ENCODE measurements at places on chromosomes 1 and 21. TPM values are rescaled to one million over a fixed set of nuclear protein-coding genes. Genes with fewer than 3 reads are reported as not detected.

The EVI5 gene
- 29.7 TPM for total RNA-seq

DNA sequence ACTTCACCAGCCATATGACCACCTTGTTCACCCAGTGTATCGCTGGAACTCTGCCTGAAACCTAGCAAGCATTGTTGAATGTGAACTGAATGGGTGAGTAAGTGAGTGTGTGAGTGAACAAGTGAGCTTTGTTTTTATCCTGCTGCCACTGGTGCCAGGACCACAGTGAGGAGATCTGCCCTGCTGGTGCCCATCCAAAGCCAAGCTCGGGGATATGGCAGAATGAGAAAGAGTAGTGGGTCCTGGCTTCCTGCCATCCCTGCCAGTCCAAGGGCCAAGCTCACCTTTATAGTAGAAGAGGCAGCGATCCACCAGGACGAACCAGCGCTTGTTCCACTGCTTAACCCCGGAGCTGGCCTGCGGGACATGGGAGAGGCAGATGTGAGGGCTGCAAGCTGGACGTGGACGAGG is 53.4 kb upstream of the GOLT1A start:
- no peak for DNase-seq
- H3K27me3 ChIP-seq: no peaks in the 10 kb centered on the region
- H3K4me1 ChIP-seq: no peaks in the 10 kb centered on the region

- no peaks in the 10 kb centered on the region for H3K36me3 ChIP-seq
- H3K4me3 ChIP-seq: no peak overlapping the region
- H3K27me3 ChIP-seq: no peaks in the 10 kb centered on the region
- H3K27ac ChIP-seq: no peak overlapping the region
These were observed 26.8 kb downstream of the GADD45A start for GRCh38 chr1:67711855-67712212.

GRCh38 chr1:151956957-151957497 is 36.6 kb downstream of the S100A10 start:
- no peaks in the 10 kb centered on the region for H3K4me1 ChIP-seq
- no peak for DNase-seq
- H3K27ac ChIP-seq: no peak overlapping the region
- H3K36me3 ChIP-seq: no peaks in the 10 kb centered on the region
- no peak overlapping the region for H3K4me3 ChIP-seq

GRCh38 chr1:42931911-42932422 is 26.7 kb downstream of the SLC2A1 start:
- H3K27me3 ChIP-seq: no peaks in the 10 kb centered on the region
- DNase-seq: no peak
- peaks cover 61% of the 10 kb centered on the region for H3K4me1 ChIP-seq
- peaks cover 33% of the 10 kb centered on the region for H3K36me3 ChIP-seq
- H3K4me3 ChIP-seq: no peak overlapping the region

DNA sequence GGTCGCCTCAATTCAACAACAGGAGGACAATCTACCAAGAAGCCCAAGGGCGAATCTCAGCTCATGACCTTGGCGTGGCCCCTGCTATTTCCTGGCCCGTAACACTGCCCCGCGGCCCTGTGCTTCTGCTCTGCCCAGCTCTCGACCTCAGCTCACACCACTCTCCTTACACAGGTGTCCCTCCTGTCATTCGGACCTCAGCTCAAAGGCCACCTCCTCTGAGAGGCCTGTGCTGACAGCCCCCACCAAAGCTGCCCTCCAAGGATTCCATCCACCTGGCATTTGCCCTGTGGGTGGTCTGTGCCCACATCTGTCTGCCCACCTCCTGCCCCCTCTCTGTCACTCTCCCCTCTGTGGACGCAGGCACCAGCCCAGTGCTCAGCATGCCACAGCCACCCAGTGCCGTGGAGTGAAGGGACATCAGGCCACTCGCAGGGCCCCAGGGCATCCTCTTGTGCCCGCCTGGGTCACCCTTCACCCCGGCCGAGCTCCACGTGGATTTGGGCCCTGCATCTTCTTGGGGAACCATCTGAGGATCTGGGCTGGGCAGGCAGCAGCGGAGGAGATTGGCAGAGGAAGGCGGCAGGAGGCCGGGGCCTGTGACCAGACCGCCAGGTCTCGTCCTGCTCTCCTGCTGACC is 70.3 kb downstream of the DHRS3 start:
- peak overlapping the region; percentile 87 for H3K27ac ChIP-seq
- H3K36me3 ChIP-seq: no peaks in the 10 kb centered on the region
- peaks cover 44% of the 10 kb centered on the region for H3K4me1 ChIP-seq
- DNase-seq: no peak
- no peak overlapping the region for H3K4me3 ChIP-seq
- H3K27me3 ChIP-seq: no peaks in the 10 kb centered on the region

- DNase-seq: no peak
- no peak overlapping the region for H3K4me3 ChIP-seq
- no peaks in the 10 kb centered on the region for H3K27me3 ChIP-seq
- no peak overlapping the region for H3K27ac ChIP-seq
- no peaks in the 10 kb centered on the region for H3K36me3 ChIP-seq
These were observed 48.3 kb downstream of the ADGRL2 start for GRCh38 chr1:81848880-81849682.

GRCh38 chr1:23527900-23528249 is 3.2 kb downstream of the E2F2 start:
- H3K4me1 ChIP-seq: peaks cover 51% of the 10 kb centered on the region
- no peak for DNase-seq
- H3K4me3 ChIP-seq: no peak overlapping the region
- H3K27ac ChIP-seq: no peak overlapping the region
- no peaks in the 10 kb centered on the region for H3K27me3 ChIP-seq

DNA sequence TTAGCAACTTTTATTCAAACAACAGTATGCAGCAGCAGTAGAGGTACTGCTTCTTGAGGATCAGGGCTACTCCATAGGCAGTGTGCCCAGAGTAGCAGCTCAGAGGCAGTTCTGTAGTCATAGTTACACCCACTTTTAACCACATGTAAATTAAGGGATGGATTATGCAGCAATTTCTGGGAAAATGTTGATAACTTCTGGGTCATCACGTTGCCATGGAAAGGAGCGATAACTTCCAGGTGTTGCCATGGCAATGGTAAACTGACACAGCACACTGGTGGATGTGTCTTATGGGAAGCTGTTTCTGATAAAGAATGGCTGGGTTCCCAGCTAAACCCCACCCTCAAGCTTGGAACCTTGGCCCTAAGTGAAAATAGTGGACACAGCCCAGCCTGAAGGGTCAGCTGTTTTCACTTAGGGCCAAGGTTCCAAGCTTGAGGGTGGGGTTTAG is 29.0 kb upstream of the PLA2G2A start:
- DNase-seq: no peak
- no peak overlapping the region for H3K27ac ChIP-seq
- H3K4me1 ChIP-seq: peaks cover 5% of the 10 kb centered on the region
- no peak overlapping the region for H3K4me3 ChIP-seq

The TEX35 gene
- not detected for total RNA-seq

The CYP4Z1 gene
- total RNA-seq: 1.2 TPM

DNA sequence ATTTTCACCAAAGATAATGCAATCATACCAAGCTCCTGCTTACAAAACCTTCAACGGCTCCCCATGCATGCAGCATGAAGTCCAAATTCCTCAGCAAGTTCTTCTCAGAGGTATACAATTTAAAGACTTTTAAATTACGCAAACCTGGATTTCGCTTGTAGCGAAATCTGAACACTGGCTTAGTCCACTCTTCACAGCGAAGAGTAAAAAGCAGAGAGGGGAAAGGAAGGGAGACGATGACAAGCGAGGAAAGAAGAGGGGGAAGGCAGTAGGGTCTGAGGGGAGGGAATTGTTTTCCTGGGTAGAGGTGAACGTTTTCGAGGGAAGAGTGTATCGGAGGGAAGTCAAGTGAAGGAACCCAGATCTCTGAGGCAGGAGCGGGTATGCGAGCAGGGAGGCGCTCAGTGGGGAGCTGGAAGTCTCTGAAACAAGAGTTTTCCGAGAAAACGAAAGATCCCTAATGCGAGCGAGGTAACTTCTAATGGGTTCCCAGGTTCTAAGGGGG is 790 bp downstream of the TESK2 start:
- H3K4me3 ChIP-seq: peak overlapping the region; percentile 83
- H3K27me3 ChIP-seq: no peaks in the 10 kb centered on the region
- H3K27ac ChIP-seq: peak overlapping the region; percentile 90
- H3K4me1 ChIP-seq: peaks cover 24% of the 10 kb centered on the region
- DNase-seq: no peak

- no peak for DNase-seq
- no peak overlapping the region for H3K27ac ChIP-seq
- no peaks in the 10 kb centered on the region for H3K36me3 ChIP-seq
These were observed 14.5 kb downstream of the SLC25A33 start for GRCh38 chr1:9553736-9554144.

- H3K36me3 ChIP-seq: no peaks in the 10 kb centered on the region
- no peak overlapping the region for H3K4me3 ChIP-seq
- no peak for DNase-seq
- H3K4me1 ChIP-seq: no peaks in the 10 kb centered on the region
- no peaks in the 10 kb centered on the region for H3K27me3 ChIP-seq
These were observed 9.2 kb downstream of the ZNF692 start for GRCh38 chr1:248849637-248850036.

The CD164L2 gene
- 7.6 TPM for total RNA-seq

The TEDDM1 gene
- total RNA-seq: not detected

- H3K27ac ChIP-seq: no peak overlapping the region
- DNase-seq: no peak
- H3K36me3 ChIP-seq: no peaks in the 10 kb centered on the region
- no peaks in the 10 kb centered on the region for H3K27me3 ChIP-seq
These were observed 31.3 kb downstream of the XKR8 start for GRCh38 chr1:27990920-27991537.

DNA sequence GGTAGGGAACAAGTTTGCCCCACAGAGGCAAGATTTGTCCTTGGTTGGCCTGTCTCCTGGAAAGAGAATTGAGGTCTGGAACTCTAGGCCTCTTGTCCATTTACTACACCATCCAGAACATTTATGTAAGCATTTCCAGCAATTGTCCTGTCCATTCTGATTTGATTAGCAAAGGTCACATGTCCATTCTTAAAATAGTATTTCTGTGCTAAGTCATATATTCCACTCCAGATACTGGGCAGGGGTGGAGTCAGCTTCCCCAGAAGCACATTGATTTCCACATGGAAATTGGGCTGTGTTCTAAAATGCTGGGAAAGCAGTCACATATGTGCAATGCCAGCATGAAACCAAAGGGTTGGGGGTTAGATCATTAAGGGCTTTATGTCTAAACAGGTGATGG is 21.5 kb upstream of the FMN2 start:
- DNase-seq: no peak
- H3K27me3 ChIP-seq: no peaks in the 10 kb centered on the region
- H3K4me1 ChIP-seq: no peaks in the 10 kb centered on the region
- H3K4me3 ChIP-seq: no peak overlapping the region
- H3K36me3 ChIP-seq: no peaks in the 10 kb centered on the region
- H3K27ac ChIP-seq: no peak overlapping the region

- no peak overlapping the region for H3K27ac ChIP-seq
- DNase-seq: no peak
- no peaks in the 10 kb centered on the region for H3K27me3 ChIP-seq
- H3K4me3 ChIP-seq: no peak overlapping the region
- H3K36me3 ChIP-seq: no peaks in the 10 kb centered on the region
These were observed 55.0 kb upstream of the SYT6 start for GRCh38 chr1:114208714-114209113.

DNA sequence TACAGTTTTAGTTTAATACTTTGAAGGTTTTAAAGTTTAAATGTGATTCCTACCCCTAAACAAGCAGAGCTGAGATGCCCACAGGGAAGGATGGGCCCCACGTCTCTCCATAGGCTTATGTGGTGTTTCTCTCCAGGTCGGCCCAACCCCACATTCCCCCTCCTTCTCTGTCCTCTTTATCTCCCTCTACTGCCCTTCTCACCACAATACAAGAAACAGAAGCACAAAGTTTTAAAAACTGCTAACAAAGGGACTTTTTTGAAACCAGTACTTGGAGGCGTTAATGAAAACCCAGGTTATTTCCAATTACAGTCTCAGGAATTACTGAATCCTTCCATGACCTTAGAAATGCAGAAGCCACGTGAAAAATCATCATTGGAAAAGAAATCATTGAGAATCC is 324.0 kb downstream of the NTNG1 start:
- H3K4me3 ChIP-seq: no peak overlapping the region
- no peaks in the 10 kb centered on the region for H3K27me3 ChIP-seq
- DNase-seq: no peak
- no peaks in the 10 kb centered on the region for H3K36me3 ChIP-seq

- H3K36me3 ChIP-seq: no peaks in the 10 kb centered on the region
- H3K4me3 ChIP-seq: no peak overlapping the region
- H3K27me3 ChIP-seq: no peaks in the 10 kb centered on the region
- H3K27ac ChIP-seq: no peak overlapping the region
- no peak for DNase-seq
- H3K4me1 ChIP-seq: peaks cover 7% of the 10 kb centered on the region
These were observed 5.6 kb upstream of the PLCH2 start for GRCh38 chr1:2470290-2471158.

DNA sequence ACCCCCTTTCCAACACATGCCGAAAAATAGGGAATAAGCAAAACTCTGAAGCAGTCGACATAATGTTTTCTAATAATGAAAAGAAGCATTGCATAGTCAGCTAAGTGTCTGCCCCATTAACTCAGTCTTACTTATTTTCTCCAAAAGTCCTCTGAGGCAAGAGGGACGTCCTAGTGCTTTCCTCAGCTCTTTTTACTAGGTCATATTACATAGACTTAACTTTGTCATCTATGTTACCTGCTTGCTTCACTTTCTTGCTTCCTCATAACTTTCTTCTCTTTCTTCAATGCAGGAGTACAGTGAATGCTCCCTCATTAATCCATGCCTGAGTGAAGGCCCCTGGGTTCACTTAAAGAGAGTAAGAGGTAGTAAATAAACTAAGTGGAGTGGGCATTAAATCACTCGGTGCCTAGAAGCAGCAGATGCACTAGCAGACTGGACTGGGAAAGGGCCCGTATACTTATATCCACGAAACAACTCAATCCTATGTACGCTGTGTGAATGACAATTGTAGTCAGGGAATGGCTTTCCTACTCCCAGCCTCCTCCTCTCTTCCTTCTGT is 210.5 kb upstream of the SPAG17 start:
- H3K27me3 ChIP-seq: no peaks in the 10 kb centered on the region
- H3K4me3 ChIP-seq: no peak overlapping the region
- H3K27ac ChIP-seq: no peak overlapping the region
- no peaks in the 10 kb centered on the region for H3K36me3 ChIP-seq
- DNase-seq: no peak
- peaks cover 3% of the 10 kb centered on the region for H3K4me1 ChIP-seq
